Activated T-helper 1 cell treated with Interleukin-2 at 50 U/mL for 16 hours (primary cell): ENCODE measurements at places on chromosomes 11 and 22.

DNA sequence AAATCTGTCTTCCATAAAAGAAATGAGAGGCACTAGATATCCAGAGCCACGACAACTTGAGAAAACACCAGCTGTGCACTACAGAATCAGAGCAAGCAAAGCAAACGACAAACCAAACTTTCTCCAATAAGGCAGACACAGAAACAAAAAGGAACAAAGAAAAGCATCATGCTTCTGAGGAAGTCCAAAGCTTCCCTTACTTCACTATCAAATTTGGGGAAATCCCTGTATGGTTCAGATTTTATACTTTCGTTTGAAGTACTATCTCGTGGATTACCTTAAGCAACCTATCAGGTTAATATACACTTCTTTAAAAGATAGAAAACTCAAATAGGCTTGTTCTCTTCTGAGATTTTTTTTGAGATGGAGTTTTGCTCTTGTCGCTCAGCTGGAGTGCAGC is 27.7 kb downstream of the ALG9 start:
- no peak for DNase-seq

DNA sequence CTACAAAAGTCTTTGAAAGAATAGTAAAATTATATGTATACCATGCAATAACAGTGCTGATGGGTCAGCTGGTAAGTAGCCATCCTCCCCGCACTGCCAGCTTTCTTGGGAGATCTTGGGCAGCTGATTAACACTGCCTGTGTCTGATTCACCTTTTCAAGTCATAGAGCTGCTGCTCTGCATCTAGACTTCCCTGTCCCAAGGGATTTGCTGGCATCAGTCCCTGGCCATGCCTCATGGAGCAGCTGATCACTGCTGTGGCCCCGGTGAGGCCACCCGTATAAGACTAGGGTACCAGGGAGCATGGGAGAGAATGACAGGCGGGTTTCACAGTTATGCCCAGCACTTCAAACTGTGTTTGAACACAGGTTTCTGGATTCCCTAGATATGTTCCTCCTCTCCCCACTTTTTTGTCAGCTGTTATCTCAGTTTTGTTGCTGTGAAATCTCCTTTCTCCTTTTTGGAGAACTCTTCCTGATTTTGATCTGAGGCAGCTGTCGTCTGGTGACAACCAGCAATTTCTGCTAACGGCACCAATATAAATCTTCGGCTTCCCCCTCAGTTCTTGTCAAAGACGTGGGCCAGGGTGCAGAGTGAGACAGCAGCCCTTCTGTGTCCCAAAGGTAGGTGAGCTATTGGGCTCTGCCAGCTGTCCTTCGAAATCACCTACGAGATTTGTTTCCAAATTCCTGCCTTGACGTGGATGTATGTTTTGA is 438.9 kb downstream of the NTM start:
- DNase-seq = no peak

GRCh38 chr11:68841718-68842426 is at the start of gene CPT1A:
CPT1A (minus strand) TSS chr11:68841916; CDS start chr11:68815474, 26,442 bp downstream.
- DNase-seq = peak; percentile 57

- DNase-seq = no peak
These were observed 16.1 kb downstream of the SCARF2 start for GRCh38 chr22:20421507-20421874.
